Activated naive CD8-positive, alpha-beta T cell treated with anti-CD3 and anti-CD28 coated beads for 36 hours (primary cell): ENCODE measurements at places on chromosomes 1 and 21.

DNA sequence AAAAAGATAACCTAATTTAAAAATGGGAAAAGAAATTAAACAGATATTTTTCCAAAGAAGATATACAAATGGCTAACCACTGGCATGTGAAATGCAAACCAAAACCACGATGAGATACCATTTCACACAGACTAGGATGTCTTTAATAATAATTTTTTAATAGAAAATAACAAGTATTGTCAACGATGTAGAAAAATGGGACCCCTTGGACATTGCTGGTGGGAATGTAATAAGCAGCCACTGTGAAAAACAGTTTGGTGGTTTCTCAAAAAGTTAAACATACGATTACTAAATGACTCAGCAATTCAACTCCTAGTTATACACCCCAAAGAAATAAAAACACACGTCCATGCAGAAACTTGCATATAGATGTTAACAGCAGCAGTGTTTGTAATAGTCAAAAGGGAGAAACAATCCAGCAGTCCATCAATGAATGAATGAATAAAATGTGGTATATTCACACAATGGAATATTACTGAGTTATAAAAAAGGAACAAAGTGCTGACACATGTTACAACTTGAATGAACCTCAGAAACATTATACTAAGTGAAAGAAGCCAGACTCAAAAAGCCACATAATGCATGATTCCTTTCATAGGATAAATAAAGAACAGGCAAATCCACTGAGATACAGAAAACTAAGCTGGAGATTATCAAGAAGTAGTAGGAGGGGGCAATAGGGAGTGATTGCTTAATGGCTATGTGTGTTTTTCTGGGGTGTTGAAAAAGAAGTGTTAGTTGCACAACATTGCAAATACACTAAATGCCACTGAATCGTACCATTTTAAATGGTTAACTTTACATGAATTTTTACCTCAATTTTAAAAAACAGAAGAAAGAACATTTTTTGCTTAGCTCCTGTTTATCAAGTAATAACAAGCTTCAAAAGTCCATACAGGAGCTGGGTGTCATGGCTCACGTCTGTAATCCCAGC, 4.1 kb downstream of the PPT1 start:
- no peak for DNase-seq

- DNase-seq: no peak
These were observed 112.5 kb downstream of the MRPL39 start for GRCh38 chr21:25494804-25495203.

DNA sequence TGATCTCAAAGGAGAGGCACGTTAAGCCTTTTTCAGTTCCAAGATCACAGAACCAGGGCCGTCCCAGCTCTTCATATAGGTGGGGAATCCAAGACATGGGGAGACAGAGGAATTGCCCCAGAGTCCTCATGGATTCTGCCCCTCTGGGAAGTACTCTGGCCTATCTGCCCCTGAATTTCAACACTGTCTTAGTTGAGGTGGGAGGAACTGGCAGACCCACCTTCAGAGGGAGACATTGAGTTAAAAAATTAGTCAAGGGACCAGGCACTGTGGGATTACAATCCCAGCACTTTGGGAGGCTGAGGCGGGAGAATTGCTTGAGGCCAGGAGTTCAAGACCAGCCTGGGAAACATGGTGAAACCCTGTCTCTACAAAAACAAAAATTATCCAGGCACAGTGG, 2.1 kb upstream of the KNCN start:
- DNase-seq: no peak

- DNase-seq: no peak
These were observed 49.3 kb downstream of the SCP2 start for GRCh38 chr1:52976183-52977035.

DNA sequence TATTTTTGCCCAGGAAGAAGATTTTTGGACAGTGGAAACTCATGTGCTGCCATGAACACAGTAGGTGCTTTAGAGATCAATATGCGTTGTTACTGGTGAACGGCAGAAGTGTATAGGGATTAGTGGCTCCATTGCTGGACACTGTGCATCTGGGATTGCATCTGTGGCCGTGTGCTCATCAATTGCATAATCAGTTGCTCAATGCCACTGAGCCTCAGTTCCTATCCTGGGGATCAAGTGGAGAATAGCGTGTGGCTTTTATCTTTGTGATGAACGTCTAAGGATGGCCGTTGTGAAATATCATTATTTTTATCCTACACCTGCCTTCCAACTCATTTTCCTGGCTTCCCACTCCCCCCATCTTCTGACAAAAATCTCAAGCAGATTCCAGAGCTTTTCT, 5.4 kb downstream of the TNN start:
- no peak for DNase-seq
